ENCODE measurements at places on chromosomes 3 and 15.

- no peak for DNase-seq
These were observed 1.9 kb downstream of the SPTBN5 start for GRCh38 chr15:41891946-41892345.

DNA sequence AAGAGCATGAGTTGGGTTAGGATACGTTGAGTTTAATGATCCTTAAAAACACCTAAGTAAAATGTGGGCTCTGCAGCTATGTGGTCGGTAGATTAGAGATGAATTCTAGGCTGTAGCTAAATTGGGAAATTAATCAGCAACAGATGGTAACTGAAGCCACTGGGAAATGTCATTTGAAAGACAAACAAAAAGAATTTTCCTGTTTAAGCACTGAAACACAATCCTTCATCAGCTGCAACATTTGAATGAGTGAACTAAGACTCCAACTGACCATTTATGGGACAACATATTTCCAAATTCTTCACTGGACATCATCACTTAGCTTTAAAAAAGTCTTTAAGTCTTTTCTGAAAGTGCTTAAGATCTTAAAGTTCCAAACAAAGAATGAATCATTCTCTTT is 226.9 kb downstream of the ZNF385D start:
- peak; percentile 14 for DNase-seq

GRCh38 chr3:70820397-70820796 is 508.0 kb upstream of the MDFIC2 start:
- no peak for DNase-seq

GRCh38 chr3:127808197-127808596 is 14.1 kb downstream of the MGLL start:
- DNase-seq, result no peak

DNA sequence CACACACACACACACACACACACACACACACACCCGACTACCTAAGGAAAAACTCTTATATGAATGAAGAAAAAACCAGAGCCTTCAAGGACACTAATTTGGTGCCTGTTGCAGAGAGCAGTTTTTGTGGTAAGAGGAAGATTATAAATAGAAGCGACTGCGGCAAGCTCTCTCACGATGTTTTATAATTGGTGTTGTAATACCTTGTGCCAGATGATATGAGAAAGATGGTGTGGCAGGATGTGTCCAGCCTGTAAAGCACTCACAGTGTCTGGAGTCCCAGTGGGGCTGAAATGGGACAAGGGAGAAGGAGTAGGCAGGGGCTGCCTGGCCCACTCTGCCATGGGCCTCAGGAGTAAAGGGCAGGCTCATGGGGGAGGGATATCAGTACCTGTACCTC is 839.9 kb downstream of the AGBL1 start:
- DNase-seq, result no peak

DNA sequence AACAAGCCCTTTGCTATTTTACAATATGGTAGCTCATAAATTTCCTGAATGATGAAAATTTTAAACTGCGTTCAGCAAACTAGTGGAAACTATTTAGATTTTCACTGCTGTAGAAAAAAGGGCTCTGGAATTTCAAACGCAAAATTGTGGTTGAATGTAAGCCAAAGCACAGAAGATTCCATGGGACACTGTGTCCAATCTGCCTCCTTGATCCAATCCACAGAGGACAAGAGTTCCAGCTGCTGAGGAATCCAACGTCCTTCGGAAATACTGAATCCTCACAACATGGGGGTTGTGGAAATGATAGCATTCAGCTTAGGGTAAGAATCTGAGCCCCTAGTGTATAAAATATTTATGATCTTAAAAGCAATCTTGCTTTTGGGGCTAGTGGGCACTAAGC is 161.0 kb downstream of the PLD1 start:
- no peak for DNase-seq

DNA sequence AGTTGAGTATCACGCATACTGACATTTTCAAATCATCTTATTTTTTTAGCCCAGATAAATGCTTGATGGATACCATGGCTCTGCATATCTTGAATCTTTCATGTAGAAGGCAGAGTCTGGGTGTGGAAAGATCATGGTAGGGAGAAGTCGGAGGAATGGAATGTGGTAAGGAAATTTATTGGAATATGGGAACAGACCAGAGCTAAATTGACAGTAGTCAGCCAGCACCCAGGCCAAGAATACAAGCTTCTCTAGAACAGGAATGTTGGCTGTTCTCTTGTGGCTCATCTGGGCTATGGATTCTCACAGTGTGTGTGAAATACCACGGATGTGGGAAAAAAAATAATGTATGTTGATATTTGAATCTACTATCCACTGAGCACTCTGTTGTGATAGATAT is 305.7 kb upstream of the COL8A1 start:
- DNase-seq, result peak; percentile 59

DNA sequence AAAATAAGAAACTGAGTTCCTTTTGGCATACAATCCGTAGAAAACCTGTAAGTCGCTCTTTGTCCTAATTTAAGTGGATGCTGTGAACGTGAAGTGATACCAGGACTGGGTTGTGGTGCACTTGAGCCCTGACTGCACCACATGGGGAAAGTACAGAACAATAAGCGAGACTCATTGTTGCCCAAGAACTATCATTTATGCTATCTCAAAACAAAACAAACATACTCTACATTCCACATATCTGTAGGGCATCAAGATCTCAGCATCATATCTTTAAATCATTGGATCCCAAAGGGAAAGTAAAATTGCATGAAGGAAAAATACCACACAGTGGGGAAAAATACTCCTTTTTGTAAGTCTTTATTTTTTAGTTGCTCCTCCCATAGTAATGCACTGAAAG is 580.3 kb downstream of the MECOM start:
- no peak for DNase-seq

- DNase-seq, result peak; percentile 60
These were observed 17.0 kb downstream of the PEAK1 start for GRCh38 chr15:77402740-77403379.

GRCh38 chr3:158839966-158840365 is 38.1 kb downstream of the MFSD1 start:
- no peak for DNase-seq

GRCh38 chr15:88225461-88225860 is 31.1 kb downstream of the NTRK3 start:
- no peak for DNase-seq

GRCh38 chr3:32282578-32283154 is 44.2 kb downstream of the CMTM8 start:
- DNase-seq, result no peak

- no peak for DNase-seq
These were observed 288.0 kb upstream of the TBC1D5 start for GRCh38 chr3:18030371-18030870.

- no peak for DNase-seq
These were observed 33.6 kb upstream of the PLSCR5 start for GRCh38 chr3:146638718-146639117.

Measured in GM03348 (cell line).